ENCODE measurements at places on chromosomes 4 and X.
A peak's percentile ranks its signal among the peaks of the same experiment; 100 is the strongest.

- DNase-seq: peak; percentile 75
These were observed 45.0 kb upstream of the SH3RF1 start for GRCh38 chr4:169315530-169316343.

DNA sequence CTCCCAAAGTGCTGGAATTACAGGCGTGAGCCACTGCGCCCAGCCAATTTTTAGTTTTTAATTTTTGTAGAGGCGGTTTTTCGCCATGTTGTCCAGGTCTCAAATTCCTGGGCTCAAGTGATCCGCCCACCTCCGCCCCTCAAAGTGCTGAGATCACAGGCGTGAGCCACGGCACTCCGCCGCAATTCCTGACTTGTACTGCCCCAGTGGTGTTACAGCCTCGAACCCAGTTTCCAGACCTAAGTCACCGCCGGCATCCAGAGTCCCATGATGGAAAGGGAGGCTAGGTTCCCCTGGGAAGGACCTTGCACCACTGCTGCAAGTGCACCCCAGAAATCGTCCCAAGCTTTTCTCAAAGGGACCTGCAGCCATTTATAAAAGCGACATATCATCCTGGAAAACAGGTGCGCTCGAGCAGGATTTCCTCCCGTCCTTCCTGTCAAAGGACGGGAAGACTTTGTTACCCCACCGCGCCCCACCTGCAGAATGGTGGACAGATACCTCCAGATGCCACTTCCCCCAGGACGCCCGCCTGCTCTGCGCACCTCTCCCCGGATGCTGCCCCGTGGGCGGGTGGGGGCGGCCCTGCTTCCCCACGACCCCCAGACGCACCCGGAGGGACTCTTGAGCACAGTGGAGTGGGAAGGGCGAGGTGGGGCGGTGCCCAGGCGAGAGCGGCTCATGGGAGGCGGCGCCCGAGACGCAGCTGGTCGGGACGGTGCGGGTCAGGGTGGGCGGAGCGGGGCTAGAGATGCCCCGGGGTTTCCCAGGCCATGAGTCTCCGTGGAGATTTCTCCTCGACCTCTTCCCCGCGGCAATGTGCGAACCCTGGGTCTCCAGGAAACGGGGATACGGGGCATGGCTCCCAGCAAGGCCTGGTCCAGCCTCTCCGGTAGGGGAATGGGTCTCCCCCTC is 947 bp upstream of the RPL10 start:
- peak; percentile 59 for DNase-seq

DNA sequence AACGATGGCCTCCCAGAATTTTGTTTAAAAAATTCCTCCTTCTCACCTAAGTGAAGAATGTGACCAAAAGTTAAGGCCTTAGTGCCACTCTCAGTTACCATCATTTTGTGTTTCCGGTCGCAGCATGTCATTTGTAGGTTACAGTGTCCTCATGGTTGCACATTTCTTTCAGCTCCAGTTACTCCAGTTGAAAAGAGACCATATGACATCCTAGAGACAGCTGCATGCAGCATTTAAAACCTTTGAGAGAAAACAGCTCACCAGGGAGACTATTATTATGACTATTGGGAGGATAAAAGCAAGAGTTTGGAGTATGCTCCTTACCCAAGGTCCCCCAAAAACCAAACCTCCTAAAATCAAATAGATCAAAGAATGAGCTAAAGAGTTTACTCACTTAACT is 45.8 kb downstream of the MGARP start:
- no peak for DNase-seq

DNA sequence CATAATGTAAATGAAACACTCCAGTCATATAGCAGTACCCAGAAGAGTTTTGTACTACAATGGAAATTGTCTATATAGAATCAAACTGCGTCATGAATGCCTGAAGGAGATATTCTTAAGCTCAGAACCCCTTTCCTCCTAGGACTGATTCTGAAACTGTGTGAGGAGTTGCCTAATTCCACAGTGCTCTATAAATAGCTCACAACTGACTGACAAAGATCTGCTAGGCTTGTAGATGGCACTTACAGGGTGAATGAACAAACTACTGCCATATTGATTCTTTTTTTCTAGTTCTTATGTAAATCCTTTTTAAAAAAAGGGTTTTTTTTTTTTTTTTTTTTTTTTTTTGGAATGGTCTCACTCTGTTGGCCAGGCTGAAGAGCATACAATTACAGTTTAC is 30.1 kb upstream of the UGT2B17 start:
- DNase-seq: no peak

DNA sequence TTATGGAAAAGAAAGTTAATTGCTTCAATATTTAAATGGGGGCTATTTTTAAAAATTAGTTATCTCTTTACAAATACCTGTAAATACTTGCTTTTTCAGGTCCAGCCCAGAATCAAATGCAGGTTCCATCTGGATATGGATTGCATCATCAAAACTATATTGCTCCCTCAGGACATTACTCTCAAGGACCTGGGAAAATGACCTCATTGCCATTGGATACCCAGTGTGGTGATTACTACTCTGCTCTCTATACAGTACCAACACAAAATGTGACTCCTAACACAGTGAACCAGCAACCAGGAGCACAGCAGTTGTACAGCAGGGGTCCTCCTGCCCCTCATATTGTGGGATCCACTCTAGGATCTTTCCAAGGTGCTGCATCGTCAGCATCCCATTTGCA is 29.2 kb downstream of the SEC24B start:
- DNase-seq: no peak

GRCh38 chr4:8544282-8544681 is 35.9 kb upstream of the GPR78 start:
- DNase-seq: no peak

DNA sequence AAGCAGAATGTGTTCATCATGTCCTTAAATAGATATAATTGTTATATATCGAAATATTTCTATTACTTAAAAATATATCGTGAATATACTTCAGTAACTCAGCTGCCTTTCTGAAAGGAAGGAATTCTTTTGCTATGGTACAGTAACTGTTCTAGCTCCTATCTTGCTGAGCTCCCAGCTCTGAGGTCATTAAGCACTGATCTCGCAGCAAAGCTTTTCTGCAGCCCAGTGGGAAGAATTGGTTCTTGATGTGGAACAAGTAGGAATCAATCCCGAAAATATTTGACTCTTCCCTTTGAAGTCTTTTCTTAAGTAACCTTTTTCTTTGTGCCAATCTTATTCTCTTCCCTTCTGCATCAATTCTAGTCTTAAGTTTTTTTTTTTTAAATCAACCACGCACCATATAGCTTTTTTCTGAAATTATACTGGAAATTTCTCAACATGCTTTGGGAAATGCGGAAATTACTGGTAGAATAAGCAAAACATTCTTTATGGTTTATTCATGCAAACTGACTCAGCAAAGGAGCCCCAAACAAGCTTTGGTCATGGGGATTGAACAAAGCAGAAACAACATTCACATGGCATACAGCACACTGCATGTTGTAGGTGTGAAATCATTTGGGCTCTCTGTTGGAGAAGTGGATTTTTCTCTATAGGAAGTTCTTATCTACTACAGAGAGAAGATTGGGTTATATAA is 428.9 kb upstream of the GNPDA2 start:
- peak; percentile 41 for DNase-seq

All from iris pigment epithelial cell (primary cell).